Stimulated activated CD4-positive, alpha-beta T cell treated with anti-CD3 and anti-CD28 coated beads, Interleukin-4, amount 100 ng/mL, for 24 hours (primary cell): ENCODE measurements at places on chromosomes 11 and 22.
A peak's percentile ranks its signal among the peaks of the same experiment; 100 is the strongest.

GRCh38 chr11:48017105-48017830, 36.9 kb downstream of the PTPRJ start:
- peak; percentile 54 for DNase-seq

DNA sequence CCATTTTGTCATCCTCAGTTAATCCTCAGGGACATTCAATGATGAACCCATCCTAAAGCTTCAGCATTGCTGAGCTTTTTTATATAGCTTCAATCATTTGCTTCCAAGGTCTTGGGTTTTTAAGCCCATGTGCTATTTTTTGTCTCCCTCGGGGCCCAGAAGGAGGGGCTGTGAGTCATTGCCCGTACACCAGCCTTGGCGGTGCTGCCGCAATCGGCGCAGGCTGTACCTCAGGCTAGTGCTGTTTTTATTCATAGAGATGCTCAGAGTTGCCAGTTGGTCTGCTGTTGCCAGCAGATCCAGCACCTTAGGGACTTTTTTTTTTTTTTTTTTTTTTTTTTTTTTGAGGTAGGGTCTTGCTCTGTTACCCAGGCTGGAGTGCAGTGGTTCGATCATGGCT, 35.5 kb downstream of the ACO2 start:
- DNase-seq, result no peak

- DNase-seq, result no peak
These were observed 731.2 kb upstream of the ANO5 start for GRCh38 chr11:21461701-21462100.

DNA sequence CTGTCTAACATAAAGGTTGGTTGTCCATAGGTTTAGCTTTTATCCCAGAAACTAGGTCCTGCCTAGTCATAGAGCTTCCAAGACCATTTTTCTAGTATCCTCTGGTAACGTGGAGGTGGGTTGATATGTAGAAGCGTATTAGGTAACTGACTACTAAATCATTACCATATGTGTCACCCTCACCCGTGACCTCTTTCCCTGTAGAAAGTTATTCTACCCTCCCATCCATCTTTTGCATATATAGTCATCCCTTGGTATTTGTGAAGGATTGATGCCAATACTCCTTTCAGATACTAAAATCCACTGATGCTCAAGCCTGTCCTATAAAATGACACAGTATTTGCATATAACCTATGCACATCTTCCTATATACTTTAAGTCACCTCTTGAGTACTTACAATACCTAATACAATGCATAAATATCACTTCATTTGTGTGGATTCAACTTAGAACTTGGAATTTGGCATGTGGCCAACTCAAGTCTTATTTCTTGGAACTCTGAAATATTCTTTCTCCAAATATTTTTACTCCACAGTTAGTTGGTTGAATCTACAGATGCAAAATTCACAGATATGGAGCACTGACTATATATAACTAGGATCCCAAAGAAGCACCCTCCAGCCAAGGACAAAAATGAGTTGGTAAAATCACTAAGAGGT, 497.0 kb upstream of the TENM4 start:
- DNase-seq, result no peak

- DNase-seq, result no peak
These were observed 2.8 kb upstream of the SIDT2 start for GRCh38 chr11:117175781-117176180.

GRCh38 chr22:35634015-35634414, 14.2 kb upstream of the APOL6 start:
- no peak for DNase-seq

- DNase-seq, result no peak
These were observed 1.0 kb upstream of the CCKBR start for GRCh38 chr11:6258571-6259081.

- DNase-seq, result no peak
These were observed 19.4 kb upstream of the MS4A6E start for GRCh38 chr11:60307507-60308195.

DNA sequence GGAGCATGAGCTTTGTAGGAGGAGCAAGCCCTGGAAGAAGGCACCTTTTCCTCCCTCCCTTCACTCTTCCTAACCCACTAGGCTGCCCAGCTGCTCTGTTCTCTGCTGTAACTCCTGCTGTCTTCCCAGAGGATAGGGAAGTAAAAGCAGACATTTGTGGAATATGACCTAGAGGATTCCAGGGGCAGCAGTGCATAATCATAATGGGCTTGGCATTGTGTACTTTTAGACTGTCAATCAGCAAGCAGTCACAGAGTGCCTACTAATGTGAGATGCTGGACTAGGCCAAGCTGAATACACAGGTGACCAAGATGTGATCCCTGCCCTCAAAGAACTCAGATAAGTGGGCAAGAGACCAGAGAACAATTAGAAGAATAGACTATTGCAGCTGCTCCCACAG, 133.0 kb downstream of the NAV2 start:
- no peak for DNase-seq

DNA sequence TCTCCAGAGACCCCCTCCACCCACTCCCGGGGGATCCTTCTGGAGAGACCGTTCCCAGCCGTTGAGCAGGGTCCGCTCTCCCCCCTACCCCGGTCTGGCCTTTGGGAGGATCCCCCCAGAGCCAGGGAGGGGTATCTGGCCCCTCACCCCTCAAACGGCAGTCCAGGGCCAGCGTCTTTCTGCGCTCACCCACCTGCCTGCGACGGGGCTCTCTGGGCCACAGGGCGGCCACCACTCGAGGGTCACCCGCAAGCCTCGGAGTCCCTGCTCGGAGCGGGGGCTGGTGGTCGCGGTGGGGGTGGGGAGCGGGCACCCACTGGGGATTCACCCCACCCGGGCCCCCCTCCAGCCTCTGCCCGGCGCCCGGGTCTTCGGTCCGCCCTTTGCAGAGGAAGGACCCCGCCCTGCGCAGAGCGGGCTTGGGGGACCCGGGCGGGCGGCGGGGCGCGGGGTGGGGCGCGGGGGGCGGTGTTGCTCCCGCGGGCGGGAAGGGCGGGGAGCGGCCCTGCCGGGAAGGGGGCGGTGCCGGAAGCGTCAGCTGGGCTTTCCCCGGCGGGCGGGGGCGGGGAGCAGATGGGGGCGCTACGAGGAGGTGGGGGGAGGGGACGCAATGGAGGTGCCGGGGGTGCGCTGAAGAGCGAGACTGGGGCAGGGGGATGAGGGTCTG, 16.6 kb downstream of the CRELD2 start:
- peak; percentile 83 for DNase-seq

DNA sequence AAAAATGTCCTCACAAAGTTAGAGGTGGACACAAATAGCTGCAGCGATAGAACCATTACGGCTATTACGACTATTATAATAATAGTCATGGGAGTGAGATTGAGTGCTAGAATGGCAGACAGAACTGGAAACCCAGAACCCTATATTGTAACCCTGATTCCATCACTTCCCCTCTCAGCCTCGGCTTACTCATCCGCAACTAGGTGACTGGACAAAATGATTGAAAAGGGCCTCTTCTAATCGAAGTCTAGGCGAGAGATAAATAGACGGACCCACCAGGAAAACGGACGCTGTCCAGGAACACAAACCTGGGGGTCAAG, 629 bp downstream of the PSMA1 start:
- DNase-seq, result peak; percentile 43

- DNase-seq, result no peak
These were observed 392.9 kb downstream of the NTM start for GRCh38 chr11:131763193-131763890.

- no peak for DNase-seq
These were observed 22.5 kb downstream of the DRD4 start for GRCh38 chr11:659532-660085.

- DNase-seq, result no peak
These were observed 8.8 kb downstream of the BMAL1 start for GRCh38 chr11:13286279-13286821.

- peak; percentile 6 for DNase-seq
These were observed 52.2 kb downstream of the ANO5 start for GRCh38 chr11:22244986-22245592.

DNA sequence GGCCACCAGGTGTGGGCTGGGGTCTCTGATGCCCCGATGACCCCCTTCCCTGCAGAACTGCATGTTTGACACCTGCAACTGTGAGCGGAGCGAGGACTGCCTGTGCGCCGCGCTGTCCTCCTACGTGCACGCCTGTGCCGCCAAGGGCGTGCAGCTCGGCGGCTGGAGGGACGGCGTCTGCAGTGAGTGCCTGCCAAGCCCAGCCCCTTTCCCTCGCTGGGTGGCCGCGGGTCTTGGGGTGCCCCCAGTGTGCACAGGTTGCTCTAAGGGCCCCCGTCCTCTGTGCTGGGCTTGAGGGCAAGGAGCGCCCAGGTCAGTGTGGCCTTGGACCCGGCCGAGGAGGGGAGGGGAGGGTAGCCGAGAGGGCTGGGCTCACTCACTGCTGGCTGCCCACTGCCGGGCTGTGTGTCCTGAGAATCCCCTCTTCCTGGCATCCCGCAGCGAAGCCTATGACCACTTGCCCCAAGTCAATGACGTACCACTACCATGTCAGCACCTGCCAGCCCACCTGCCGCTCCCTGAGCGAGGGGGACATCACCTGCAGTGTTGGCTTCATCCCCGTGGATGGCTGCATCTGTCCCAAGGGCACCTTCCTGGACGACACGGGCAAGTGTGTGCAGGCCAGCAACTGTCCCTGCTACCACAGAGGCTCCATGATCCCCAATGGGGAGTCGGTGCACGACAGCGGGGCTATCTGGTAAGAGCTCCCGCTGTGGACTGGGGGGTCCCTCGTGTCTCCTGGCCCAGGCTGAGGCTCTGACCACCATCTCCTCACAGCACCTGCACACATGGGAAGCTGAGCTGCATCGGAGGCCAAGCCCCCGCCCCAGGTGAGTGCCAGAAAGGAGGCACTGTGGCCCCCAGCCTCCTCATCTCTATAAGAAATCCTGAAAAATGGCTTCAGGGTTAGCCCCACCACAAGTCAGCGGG, 17.0 kb downstream of the MUC5AC start:
- DNase-seq, result no peak

DNA sequence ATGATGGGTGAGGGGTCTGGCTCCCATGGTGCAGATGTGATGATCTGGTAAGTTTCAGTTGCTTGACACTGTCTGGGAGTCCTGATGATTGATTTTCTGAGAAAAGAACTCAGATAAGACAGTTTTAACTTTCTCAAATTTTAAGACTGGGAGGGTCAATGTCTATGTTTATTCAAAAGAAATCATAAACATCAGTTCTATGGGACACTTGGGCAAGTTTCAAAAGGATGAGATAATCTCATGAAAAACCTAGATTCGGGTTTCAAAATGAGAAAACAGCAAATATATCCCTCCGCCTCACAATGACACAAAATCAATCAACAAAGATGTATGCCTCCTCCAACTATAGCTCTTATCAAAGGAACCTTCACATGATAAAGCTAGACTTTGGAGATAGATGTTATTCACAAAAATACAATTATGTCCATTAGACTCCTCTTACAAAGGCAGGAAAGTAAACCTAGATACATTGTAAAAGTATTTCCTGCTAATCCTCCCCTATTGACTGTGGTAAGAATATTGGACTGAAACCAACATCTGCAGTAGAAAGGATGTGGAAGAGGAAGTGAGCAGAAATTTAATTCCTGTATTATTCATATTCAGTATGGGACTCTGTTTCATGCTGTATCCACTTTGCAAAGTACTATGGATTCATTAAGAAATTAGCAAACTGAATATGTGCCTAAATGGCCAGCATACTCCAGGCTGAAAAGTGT, 21.6 kb downstream of the SVIP start:
- DNase-seq, result no peak

DNA sequence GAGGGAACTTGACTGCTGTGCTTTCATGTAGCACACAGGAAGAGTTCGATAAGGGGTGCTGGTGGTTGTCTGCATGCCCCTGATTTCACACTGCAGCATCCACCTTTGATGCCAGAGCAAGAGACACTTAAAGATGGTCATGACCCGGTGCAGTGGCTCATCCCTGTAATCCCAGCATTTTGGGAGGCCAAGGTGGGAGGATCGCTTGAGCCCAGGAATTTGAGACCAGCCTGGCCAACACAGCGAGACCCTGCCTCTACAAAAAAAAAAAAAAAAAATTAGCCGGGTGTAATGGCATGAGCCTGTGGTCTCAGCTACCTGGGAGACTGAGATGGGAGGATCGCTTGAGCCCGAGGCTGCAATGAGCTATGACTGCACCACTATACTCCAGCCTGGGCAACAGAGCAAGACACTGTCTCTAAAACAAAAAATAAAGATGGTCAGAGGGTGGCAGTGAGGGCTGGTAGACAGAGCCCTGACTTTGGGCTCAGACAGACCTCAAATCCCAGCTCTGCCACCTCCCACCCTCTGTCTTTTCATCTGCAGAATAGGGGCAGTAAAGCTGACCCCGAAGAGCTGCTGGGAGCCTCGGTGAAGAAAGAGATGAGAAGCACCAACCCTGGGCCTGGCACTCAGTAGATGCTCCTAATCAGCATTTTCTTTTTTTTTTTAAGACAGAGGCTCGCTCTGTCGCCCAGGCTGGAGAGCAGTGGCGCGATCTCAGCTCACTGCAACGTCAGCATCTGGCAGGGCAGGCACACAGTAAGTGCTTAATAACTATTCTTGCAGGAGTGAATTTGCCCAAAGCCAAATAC, 17.7 kb downstream of the VWCE start:
- DNase-seq, result no peak

DNA sequence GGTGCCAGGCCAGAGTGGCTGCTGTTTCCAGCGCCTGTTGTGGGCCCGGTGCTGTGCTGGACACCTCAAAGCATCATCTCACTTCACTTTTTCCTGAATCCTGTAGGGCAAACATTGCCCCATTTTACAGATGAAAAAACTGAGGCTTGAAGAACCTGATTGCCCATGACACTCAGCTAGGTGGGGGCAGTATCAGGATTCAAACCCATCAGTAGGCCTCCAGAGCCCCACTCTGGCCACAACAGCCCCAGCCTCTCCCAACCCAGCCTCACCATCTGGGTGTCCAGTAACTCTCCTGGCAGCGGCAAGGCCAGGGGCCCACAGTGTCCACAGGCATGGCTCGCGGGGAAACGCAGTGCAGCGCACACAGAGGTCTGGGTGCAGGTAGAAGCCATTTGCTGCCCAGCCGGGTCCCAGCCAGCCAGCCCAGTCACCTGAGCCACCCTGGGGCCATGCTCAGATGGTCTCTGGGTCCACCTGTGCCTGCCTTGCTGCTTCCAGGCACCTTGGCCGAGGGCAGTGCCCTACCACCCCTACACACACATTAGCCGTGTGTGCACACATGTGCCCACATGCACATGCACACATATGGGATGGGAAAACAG, 11.5 kb downstream of the SLC22A12 start:
- DNase-seq, result no peak

DNA sequence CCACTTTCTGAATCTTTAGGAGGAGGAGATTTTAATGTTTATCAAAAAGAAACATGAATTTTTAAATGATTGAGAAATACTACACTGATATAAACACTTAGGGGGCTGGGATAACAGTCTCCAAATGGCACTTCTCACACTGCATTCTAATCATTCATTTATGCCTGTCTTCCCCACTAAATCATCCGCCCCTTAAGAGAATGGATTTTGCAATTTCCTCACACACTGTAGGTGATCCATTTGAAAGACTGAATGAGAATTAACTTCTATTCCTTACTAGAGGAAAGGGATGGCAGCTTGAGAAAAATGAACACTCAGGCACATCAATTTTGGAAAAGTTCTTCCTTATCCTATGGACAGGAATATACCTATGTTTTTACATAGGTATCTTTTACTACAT, 7.6 kb upstream of the POU2AF2 start:
- DNase-seq, result no peak

- DNase-seq, result no peak
These were observed 187.4 kb upstream of the NAV2 start for GRCh38 chr11:19525276-19525675.

- DNase-seq, result no peak
These were observed 1185.3 kb downstream of the JRKL start for GRCh38 chr11:97574976-97575665.
